ENCODE measurements at places on chromosomes 6 and 20.

- no peak for DNase-seq
Observed at GRCh38 chr6:53441761-53442160, 93.0 kb upstream of the ELOVL5 start.

GRCh38 chr6:80403365-80403764 lies 296.9 kb downstream of the BCKDHB start:
- DNase-seq = no peak

- no peak for DNase-seq
Observed at GRCh38 chr6:157328108-157328692, 4.9 kb upstream of the TMEM242 start.

GRCh38 chr6:79842376-79843040 lies 104.8 kb downstream of the ELOVL4 start:
- DNase-seq = no peak

- no peak for DNase-seq
Observed at GRCh38 chr6:166026586-166027126, 141.0 kb downstream of the TBXT start.

- DNase-seq = no peak
Observed at GRCh38 chr6:124056407-124057334, 253.0 kb downstream of the NKAIN2 start.

DNA sequence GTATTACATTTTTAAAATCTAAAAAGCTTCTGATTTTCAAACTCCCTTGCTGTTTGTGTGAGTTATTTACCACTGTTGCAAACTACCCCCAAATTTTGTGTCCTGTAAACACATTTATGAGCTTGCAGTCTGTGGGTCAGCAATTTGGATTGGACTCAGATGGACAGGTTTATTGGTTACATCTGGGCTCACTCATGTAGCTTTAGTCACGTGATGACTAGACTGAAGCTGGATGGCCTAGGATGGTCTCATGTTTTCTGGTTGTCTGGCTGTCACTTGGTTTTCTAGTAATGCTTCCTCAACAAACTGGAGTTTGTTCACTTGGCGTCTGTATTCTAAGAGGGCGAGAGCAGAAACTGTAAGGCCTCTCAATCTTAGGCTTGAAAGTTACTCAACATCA lies 12.2 kb upstream of the C6orf58 start:
- DNase-seq = no peak

- DNase-seq = no peak
Observed at GRCh38 chr6:24749297-24749696, 25.4 kb upstream of the GMNN start.

- no peak for DNase-seq
Observed at GRCh38 chr6:14178083-14178445, 60.5 kb downstream of the CD83 start.

- no peak for DNase-seq
Observed at GRCh38 chr6:159762681-159763293, 942 bp downstream of the ACAT2 start.

DNA sequence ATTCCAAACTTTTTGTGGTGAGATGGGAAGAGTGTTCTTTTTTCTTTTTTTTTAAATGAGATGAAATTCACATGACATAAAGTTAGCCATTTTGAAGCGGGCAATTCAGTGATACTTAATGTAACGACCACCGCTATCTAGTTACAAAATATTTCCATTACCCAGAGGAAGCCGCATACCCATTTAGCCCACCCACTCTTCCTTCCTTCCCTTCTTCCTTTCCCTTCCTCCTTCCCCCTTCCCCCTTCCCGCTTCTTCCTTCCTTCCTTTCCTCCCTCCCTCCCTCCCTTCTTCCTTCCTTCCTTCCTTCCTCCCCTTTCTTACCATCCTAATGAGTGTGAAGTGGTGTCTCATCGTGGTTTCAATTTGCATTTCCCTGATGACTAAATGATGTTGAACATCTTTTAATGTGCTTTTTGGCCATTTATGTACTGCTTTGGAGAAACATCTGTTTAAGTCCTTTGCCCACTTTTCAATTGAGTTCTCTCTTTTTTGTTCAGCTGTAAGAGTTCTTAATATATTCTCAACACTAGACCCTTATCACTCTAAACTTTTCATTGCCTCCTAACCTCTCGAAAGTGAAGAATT lies 371.1 kb downstream of the FARS2 start:
- no peak for DNase-seq

DNA sequence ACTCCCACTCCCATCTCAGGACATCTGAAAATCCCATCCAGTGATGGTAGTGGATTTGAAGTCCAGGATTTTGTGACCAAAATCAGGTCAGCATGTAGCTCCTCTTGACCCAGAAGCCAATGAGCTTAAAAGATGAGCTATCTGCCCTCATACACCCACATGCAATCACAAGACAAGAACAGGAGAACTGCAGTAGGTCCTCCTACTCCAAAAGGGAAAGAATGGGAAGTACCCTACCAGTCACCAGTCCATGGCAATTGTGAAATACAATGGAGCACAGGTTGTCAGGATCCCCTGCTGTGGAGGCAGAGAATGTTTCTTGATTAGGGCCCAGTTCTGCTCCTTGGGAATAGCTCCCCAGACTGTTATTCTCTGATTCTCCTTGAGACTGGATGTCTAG lies 347.3 kb upstream of the CNR1 start:
- DNase-seq = no peak

DNA sequence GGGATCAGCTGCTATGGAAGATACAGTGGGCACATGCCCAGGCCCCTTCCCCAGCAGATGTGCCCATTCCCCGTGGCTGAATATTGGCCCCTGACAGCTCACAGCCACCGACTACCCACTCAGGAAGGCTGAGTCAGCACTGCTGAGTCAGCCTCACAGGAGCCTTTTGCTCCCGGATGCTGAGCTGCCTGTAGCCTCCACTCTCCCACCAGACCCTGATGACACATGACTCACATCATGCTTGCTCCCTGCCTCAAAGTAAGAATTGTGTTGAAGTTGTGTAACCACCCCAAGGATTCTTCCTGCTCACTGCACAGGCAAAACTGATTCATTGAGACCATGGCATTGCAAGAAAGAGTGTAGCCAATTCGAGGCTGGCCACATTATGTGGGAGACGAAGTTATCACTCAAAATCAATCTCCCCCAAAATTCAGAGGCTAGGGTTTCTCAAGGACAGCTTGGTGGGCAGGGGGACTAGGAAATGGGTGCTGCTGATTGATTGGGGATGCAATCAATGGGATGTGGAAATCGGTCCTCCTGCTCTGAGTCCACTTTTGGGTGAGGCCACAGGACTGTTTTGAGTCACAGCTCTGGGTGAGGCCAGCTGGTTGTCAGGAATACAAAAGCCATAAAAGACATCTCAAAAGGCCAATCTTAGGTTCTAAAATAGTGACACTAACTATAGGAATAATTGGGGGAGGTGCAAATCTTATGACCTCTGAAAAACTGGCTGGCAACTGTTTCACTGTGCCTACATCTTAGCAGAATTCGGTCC lies 556.6 kb upstream of the CDH4 start:
- DNase-seq = no peak

- DNase-seq = no peak
Observed at GRCh38 chr6:28933069-28933468, 9.3 kb upstream of the TRIM27 start.

DNA sequence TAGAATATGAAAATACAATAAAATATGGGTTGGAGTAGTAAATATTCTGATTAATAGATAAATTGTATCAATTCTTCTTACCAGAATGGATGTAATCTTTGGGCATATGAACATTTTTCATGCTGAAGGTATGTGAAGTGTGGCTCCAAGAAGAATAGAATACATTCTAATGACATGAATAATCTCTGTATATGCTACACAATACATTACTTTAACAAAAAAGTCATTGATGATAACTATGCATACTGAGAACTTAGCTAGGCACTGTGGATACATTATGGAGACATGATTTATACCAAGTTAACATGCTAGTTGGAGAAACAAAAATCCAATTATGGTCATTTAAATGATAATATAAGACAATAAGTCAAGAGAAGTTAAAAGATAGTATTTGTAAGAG lies 62.7 kb upstream of the HDAC2 start:
- DNase-seq = no peak

DNA sequence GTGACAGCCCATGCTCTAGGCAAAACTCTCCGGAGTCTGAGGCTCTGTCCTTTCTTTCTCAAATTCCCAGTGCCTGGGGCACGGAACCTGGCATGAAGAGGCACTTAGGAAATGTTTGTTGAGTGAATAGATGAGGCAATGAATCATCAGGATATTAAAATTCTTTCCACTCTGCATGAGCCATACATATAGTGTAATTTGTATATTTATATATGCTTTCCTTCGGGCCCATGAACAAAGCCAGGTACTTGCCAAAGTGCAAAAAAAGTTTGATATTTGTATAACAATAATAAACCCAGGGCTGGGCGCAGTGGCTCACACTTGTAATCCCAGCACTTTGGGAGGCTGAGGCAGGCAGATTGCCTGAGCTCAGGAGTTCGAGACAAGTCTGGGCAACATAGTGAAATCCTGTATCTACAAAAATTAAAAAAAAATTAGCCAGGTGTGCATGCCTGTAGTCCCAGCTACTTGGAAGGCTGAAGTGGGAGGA lies 212.3 kb upstream of the ZNF217 start:
- DNase-seq = no peak

DNA sequence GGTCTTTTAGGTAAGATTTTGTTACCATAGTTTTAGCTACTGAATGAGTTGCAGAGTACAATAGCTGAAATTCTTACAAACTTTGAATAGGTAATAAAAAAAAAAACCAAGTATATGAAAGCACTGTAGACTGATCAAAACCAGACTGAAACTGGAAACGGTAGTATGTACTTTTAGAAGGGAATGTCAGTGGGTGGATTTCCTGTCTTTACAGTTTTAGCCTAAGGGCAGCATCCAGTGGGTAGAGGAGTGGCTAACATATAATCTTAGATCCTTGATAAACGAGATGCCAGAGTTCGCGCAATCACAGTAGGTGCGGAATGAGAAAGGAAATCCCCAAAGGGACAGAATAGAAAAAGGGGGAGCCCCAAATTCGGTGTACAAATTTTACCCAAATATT lies 385.9 kb upstream of the RUNX2 start:
- DNase-seq = no peak

DNA sequence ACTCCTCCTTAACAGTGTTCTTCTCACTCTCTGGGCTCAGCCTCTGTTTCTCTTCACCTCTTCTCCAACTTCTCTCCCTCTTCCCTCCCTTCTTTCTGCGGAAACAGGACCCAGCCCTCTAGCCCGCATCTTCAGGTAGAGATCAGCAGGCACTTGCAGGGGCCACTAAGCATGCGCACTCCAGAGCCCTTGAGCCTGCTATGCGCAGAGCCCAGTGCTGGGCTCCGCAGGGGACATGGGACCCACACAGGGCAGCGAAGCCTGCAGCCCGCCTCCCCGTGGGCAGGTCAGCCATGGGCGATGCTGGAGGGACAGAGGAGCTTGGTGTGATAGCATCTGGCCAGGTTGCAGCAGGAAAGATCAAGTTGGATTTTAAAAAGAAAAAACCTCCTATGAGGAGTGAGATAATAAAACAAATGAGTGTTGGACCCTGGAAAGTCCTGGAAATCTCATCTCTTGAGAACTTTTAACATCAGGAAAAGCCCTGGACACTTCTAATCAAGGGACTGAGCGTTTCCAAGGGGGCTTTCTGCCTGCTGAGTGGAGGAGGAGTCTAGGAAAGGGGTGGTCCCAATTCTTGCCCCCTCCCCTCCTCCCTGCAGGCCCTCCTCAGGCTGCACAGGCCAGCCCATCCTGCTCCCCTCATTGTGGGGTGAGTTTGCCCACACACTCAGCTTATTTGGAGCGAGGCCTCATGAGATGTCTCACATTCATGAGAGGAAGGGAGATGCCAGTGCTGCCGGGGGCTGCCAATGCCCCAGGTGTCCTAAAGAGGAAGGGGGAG lies 71.9 kb downstream of the MDGA1 start:
- no peak for DNase-seq

- no peak for DNase-seq
Observed at GRCh38 chr6:166855416-166855815, 100.9 kb downstream of the RNASET2 start.

- no peak for DNase-seq
Observed at GRCh38 chr6:53894091-53894490, 99.3 kb downstream of the LRRC1 start.

DNA sequence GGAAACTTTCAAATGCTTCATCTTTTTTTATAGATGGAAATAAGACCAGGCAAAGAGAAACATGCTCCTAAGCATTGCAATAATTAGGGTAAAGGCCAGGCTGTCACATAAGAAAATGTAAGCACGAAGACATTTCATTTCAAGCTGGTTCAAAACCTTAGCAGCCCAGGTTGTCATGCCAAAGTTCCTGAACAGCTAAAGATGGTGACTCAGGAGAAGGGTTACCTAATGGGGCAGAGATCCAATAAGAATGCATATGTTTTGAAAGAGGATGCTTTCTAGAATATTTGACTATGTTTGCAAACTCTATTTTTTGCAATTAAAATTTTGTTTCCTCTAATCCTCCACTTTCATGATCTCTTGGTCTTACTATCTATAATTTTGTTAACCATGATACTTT lies 65.6 kb upstream of the PHACTR2 start:
- no peak for DNase-seq

GRCh38 chr6:28212510-28213212 lies 12.4 kb upstream of the ZSCAN9 start:
- DNase-seq = no peak

DNA sequence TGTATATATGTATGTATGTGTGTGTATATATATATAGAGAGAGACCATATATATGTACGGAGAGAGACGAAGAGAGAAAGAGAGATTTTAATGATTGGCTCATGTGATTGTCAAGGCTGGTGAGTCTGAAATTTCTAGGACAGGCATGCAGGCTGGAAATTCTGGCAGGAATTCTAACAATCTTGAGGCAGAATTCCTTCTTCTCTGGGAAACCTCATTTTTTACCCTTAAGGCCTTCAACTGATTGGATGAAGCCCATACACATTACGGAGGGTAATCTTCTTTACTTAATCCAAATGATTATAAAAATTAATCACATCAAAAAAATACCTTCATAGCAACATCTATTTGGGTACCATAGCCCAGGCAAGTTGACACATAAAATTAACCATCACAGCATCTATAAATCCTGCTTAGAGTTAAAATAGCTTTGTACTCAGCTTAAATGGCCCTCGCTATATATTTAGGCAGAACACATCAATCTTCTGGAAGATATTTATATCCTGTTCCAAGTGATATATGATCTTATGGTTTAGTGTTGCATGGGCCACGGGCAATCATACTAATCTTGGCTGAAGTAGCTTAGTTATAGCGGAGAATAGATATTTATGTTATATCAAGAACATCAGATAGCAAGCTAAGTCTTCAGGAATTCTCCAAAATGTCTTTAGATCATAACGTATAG lies 36.6 kb downstream of the ABRACL start:
- no peak for DNase-seq

Measured in activated T-helper 1 cell treated with Interleukin-2 at 50 U/mL for 16 hours (primary cell).